ENCODE measurements at places on chromosomes 3 and 15. TPM values are rescaled to one million over a fixed set of nuclear protein-coding genes. Genes with fewer than 3 reads are reported as not detected.

The GPR156 gene
- under 0.01 TPM for total RNA-seq

The SLC25A38 gene
- 13.5 TPM for total RNA-seq

The TF gene
- 0.13 TPM for total RNA-seq

The ZNF80 gene
- not detected for total RNA-seq

The PXK gene
- 30.2 TPM for total RNA-seq

The GOLGA6L4 gene
- 1.8 TPM for total RNA-seq

The TRANK1 gene
- total RNA-seq, result 8.2 TPM

The WDR93 gene
- total RNA-seq, result under 0.01 TPM

The DNAJC13 gene
- total RNA-seq, result 40.5 TPM

The DNASE1L3 gene
- 6.4 TPM for total RNA-seq

The ROPN1B gene
- total RNA-seq, result not detected

The NR2F2 gene
- 33.5 TPM for total RNA-seq

The PLIN1 gene
- total RNA-seq, result not detected

The FGF12 gene
- 1.0 TPM for total RNA-seq

The CHRNA7 gene
- total RNA-seq, result 0.38 TPM

The ZNF620 gene
- total RNA-seq, result 5.6 TPM

The TFDP2 gene
- 14.7 TPM for total RNA-seq

The PAQR5 gene
- total RNA-seq, result not detected

The ZNF774 gene
- 0.64 TPM for total RNA-seq

The MEF2A gene
- 16.0 TPM for total RNA-seq

The COPB2 gene
- 152 TPM for total RNA-seq

The ATP1B3 gene
- total RNA-seq, result 80.7 TPM

The THPO gene
- under 0.01 TPM for total RNA-seq

The HYAL3 gene
- 17.5 TPM for total RNA-seq

The SAMD7 gene
- not detected for total RNA-seq

The THAP10 gene
- 1.4 TPM for total RNA-seq

The MESP2 gene
- not detected for total RNA-seq

The REC114 gene
- not detected for total RNA-seq

The NLGN1 gene
- 0.51 TPM for total RNA-seq
